ENCODE measurements at places on chromosomes 1 and 21.
A peak's percentile ranks its signal among the peaks of the same experiment; 100 is the strongest.

GRCh38 chr1:100969327-100969726 is 56.3 kb downstream of the DPH5 start:
- no peak for DNase-seq

GRCh38 chr1:185479796-185480195 is 162.8 kb upstream of the IVNS1ABP start:
- no peak for DNase-seq

DNA sequence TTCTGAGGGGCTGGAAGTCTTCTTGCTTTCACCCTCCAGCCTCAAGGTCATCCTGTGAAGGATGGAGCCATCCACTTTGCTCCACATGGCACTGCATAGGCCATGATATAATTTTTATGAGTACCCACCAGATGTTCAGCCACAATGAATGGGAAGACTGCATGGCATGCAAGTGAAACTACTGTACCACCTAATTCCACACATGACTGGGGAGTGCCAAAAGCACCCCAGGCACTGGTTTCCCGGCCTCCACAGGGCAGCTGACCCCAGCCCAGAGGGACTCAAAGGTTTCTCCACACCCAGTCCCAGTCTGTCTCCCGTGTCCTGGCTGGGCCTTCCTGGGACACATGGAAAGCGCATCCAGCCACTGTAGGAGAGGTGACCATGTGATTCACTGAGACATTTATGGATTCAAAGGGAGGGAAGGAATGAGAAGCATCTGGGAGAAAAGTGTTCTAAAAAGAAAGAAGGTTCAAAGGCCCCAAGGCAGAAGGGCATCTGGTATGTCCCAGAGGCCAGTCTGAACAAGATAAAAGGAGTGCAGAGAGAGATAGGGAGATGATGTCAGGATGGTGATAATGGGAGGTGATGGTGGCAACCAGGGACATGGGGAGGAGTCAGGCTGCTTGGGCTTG is 12.1 kb downstream of the RHOU start:
- no peak for DNase-seq

DNA sequence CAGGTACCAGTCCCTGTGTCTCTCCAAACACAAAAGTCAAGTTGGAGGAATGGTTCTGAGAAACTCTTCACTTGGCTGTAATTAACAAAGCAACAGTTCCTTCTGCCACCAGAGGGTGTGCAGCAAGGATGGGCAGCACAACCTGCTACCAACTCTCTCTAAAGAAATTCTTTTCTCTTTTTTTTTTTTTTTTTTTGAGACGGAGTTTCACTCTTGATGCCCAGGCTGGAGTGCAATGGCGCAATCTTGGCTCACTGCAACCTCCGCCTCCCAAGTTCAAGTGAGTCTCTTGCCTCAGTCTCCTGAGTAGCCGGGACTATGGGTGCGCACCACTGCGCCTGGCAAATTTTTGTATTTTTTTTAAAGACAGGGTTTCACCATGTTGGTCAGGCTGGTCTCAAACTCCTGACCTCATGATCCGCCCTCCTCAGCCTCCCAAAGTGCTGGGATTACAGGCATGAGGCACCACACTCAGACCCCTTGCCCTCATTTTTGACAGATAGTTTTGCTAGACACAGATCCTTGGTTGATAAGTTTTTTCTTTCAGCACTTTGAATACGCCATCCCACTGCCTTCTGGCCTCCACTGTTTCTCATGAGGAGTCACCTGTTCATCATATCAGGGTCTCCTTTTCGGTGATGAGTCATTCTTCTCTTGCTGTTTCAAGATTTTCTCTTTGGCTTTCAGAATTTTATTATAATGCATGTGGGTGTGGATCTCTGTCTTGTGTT is 12.1 kb upstream of the DEGS1 start:
- DNase-seq, result no peak

GRCh38 chr1:246304484-246305259 is 202.4 kb downstream of the SMYD3 start:
- DNase-seq, result no peak

DNA sequence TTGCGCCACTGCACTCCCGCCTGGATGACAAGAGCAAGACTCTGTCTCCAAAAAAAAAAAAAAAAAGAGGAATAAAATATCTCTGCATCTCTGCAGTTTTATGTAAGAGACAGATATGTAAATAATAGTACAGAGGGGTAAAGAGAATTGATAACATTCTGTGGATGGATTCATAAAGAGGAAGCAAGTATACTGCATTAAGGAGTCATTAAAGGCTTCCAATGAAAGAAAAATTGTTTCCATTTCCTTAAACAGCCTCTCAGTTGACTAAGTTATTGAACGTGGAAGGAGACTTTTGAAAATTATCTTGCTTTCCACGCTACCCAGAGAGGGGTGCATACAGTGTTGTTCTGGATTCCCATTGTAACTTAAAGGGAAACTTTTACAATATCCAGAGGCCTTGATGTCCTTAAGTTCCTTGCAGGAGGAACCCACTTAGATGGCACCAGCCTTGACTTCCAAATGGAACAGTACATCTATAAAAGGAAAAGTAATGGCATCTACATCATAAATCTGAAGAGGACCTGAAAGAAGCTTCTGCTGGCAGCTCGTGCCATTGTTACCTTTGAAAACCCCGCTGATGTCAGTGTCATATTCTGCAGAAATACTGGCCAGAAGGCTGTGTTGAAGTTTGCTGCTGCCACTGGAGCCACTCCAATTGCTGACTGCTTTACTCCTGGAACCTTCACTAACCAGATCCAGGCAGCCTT is 13.8 kb downstream of the CEP350 start:
- no peak for DNase-seq

GRCh38 chr1:93908394-93909145 is 660 bp downstream of the GCLM start:
- peak; percentile 9 for DNase-seq

GRCh38 chr1:206955476-206956451 is 9.5 kb upstream of the PIGR start:
- no peak for DNase-seq
